ENCODE measurements at places on chromosomes 12 and 14.

DNA sequence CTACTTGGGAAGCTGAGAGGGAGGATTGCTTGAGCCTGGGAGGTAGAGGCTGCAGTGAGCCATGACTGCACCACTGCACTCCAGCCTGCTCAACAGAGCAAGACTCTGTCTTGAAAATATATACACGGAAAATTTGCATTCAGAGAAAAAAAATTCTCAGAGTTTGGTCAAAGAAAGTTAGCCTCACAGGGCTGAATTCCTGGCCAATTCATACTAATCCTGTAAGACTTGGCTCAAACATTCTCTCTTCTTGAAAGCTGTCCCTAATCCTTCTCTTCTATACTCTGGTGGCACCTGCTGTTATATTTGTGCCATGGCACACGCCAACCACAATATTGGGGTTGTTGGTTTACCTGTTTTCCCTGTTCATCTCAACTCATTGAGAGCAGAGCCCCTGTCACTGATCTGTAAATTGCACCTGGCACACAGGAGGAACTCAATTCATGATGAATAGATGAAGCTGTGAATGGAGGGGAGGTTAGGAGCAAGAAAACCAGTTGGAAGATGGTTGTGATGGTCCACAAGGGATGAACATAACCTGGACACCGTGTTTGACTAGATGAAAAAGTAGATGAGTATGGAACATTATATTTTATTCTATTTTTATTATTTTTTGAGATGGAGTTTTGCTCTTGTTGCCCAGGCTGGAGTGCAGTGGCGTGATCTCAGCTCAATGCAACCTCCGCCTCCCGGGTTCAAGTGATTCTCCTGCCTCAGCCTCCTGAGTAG lies 36.8 kb upstream of the SPTSSA start:
- peak; percentile 63 for DNase-seq

GRCh38 chr14:94771906-94772490 lies 2.1 kb upstream of the GSC start:
- no peak for DNase-seq

GRCh38 chr12:19946550-19946949 lies 421.8 kb upstream of the PDE3A start:
- DNase-seq: no peak

GRCh38 chr12:122981036-122981471 lies 573 bp downstream of the ARL6IP4 start:
- DNase-seq: no peak

DNA sequence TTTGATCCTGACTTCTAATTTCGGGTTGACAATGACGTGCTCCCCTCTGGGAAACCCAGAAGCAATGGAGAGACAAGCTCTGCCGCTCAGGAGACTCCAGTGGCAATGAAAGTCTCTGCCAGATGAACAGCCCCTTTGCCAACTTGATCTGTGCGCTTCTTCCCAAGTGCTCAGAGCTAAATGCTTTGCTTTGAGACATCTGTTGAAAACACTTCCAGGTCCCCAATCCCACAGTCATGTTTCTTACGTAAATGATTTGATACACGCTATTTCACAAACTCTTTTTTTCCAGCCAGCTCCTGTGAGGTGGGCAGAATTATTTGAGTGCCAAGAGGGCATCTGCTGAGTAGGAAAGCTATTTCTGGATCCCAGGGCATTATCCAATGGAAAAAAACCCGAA lies 147.6 kb downstream of the RIMBP2 start:
- DNase-seq: no peak

GRCh38 chr12:51874000-51874399 lies 13.9 kb upstream of the ANKRD33 start:
- DNase-seq: peak; percentile 82

DNA sequence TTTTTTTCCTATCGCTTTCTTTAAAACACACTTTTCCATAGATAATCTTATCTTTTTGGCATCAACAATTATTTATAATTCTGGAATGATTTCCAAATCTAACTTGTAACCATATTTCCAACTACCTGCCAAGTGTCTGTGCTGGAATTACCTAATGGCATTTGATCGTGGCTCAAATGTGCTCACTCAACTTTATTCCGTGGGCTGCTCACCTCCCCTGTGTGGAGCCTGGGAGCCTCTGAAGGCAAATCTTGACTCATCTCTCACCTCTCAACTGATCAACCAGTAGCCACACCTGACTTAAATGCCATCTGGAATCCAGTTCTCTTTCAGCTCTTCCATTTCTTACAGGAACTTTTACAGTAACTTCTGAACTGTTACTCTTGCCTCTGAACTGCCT lies 608.6 kb downstream of the DIO2 start:
- no peak for DNase-seq

- DNase-seq: no peak
These were observed 116.7 kb downstream of the TMTC1 start for GRCh38 chr12:29667011-29667410.

GRCh38 chr12:99043319-99043914 lies 398.3 kb downstream of the APAF1 start:
- peak; percentile 76 for DNase-seq

DNA sequence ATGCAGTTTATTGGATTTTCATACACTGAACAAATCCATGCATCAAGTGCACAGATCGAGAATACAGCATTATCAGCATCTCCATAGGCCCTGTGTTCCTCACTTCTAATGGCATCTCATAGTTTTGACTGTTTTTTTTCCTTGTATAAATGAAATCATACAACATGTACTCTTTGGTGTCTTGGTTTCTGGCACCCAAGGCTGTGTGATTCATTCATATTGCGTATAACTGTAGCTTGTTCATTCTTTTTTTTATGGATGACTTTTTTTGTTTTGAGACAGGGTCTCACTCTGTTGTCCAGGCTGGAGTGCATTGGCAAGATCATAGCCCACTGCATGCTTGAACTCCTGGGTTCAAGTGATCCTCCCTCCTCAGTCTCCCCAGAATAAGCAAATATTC lies 14.3 kb downstream of the RASSF8 start:
- no peak for DNase-seq

DNA sequence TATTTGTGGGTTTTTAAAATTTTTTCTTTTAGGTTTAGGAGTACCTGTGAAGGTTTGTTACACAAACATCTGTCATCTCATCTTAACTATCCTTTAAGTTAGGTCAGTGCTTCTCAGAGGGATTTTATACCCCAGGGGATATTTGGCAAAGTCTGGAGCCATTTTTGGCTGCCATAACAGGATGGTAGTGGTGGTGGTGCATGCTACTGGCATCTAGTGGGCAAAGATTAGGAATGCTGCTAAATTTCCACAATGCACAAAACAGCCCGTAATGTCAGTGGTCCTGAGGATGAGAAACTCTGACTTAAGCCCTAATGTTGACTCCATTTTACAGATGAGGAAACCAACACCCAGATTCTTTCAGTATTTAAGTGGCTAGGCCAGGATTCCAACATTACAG lies 85.2 kb upstream of the MYF6 start:
- DNase-seq: peak; percentile 83

GRCh38 chr14:84197704-84198103 lies 1332.2 kb upstream of the FLRT2 start:
- DNase-seq: no peak

- DNase-seq: no peak
These were observed 370.9 kb downstream of the TMEM132D start for GRCh38 chr12:129532707-129533499.

DNA sequence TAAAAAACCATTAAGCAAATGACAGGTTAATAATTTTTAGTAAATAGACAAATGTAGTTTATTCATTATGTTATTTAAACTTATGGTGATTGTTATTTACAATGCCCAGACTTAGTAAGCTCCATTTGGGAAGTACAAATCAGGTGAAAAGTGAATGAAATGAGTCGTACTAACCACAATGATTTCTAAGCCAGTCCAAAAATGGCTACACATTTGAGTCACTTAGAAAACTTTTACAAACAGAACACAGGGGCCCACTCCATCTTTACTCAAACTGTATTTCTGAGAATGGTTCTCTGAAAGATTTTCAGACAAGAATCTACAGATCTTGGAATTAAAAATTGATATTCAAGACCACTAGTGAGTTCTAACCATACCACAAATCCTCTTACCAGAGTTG lies 653.3 kb upstream of the MIS18BP1 start:
- DNase-seq: no peak

GRCh38 chr14:104732355-104732804 lies 8.4 kb downstream of the ADSS1 start:
- no peak for DNase-seq

- no peak for DNase-seq
These were observed 949.9 kb downstream of the LRFN5 start for GRCh38 chr14:42556551-42556950.
